ENCODE measurements at places on chromosomes 12 and 14.

DNA sequence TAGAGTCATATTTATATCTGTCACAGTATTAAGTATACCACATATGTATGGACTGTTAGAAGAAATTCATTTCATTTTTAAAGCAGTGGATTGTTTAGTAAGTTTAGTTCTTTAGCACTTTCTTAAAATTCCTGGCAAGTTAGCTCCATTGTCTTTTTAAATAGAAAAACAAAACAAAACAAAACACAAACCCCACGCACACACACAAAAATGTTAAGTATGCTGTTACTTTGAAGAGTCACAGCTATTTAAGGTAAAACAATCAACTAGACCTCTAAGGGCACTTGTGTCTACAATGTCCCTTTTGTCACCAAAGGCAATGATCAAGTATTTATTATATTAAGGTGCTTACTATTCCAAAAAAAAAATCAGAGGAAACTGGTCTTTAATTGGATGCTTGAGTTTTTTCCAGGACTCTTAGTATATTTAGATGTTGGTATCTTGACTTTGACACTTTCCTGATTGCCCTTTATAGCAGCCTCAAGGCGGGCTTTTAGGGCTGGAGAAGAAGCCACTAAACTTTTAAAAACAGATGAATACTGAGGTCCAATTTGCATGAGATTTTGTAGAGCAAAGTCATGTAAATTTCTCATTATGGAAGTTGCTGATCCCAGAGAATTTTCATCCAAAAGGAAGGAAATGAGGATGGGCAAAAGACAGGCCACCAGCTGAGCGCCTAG is 85.5 kb upstream of the HECTD1 start:
- DNase-seq = no peak

DNA sequence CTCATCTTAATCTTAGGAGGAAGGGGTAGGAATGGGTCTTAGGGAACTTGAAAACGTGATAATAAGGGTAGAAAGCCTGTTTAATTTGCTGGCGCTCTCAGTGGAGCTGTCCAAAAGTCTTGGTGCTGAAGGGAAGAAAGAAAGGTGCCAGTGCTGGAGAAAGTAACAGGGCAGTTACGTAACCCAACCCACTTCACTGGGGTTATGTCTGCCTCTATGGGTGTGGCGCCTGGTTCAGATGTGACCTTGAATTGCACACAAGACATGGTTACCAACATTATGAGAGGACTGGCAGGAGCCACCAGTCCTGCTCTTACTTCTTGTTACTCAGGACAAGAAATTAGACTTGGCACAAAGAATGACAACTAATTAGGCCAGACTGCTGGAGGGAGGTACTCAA is 18.6 kb upstream of the GPATCH2L start:
- DNase-seq = no peak

GRCh38 chr12:26798023-26798422 is 35.0 kb downstream of the ITPR2 start:
- no peak for DNase-seq

DNA sequence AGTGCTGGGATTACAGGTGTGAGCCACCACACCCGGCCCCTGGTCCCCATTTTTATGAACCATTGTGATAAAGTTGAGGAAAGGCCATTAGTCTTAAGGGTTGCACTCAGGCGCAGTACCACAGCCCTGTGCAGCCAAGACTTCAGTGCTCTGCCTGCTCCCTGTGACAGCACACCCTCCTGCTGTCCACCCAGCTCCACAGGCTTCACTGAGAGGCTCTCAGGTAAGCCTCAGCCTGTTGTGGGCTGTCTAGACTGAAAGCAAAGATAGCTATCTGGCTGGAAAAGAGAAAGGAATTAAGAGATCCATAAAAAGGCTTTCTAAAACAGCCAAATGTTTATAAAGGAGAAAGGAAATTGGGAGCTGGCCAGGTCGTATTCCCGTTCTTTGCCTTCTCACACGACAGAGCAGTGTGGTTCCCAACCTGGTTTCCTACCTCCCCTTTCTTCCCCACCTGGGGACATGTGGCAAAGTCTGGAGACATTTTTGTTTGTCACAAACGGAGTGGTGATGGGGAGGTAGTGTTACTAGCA is 19.1 kb upstream of the DNM1L start:
- no peak for DNase-seq

DNA sequence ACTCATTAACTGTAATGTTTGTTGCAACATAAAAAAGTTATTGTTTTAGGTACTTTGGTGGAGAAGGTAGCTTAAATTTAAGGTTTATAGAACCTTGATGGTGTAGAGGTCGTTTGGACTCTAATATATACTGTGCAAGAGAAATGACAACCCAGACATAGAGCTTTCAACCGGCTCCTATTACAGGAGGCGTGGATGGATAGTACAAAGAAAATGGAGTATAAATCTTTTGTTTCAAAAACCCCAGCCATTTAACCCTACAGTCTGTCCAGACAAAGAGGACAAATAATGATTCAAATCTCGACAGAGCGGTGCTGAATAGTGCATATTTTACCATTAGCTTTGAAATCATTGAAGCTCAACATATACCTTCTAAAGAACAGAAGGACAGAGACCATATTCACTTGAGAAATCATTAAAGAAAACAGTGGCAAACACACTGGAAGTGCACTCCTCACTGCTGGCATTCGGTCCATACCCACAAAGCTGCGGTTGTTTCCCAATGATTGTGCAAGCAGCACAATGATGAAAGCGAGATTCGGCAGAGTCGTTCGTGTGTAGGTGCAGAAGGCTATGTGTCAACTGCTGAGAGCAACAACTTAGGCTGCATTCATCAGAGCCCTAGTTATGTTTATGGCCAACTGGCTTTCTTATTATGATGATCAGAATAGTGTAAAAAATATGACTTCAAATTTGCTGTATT is 688.6 kb downstream of the NOVA1 start:
- no peak for DNase-seq

- DNase-seq = no peak
Observed at GRCh38 chr14:102201776-102202175, 62.1 kb downstream of the WDR20 start.

- DNase-seq = no peak
Observed at GRCh38 chr12:95529693-95530225, 21.5 kb downstream of the USP44 start.

DNA sequence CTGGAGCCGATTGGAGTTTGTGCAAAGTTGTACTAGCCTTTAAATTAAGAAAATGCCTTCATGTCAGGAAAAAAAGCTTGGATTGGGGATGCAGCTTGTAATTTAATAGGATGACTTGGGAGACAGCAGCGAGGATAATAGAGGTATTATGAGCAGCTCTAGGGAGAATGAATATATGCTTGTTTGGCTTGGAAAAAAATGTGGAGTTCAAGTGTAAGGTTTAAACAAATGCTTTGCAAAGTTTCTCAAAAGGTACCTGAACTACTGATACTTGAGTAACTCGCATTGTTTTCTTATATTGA is 65.3 kb upstream of the RASSF3 start:
- DNase-seq = no peak

- DNase-seq = no peak
Observed at GRCh38 chr12:95446506-95446900, 27.4 kb upstream of the METAP2 start.

DNA sequence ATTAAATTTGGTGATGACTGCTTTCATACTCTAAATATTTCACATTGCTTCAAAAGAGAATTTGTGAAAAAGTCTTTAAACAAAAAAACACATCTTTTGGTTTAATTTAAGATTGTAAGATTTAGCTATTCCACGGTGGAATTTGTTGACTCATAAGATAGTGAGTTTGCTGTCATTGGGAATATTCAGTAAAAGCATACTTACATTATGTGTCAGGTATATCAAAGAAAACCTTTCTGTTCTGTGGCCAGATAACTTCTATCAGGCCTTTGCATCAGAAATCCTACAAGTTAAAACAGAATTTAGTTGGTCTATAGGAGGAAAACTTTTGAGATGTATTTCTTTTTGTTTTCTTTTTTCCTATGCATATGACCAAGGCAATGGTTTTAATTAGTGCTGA is 148.8 kb upstream of the E2F7 start:
- no peak for DNase-seq

DNA sequence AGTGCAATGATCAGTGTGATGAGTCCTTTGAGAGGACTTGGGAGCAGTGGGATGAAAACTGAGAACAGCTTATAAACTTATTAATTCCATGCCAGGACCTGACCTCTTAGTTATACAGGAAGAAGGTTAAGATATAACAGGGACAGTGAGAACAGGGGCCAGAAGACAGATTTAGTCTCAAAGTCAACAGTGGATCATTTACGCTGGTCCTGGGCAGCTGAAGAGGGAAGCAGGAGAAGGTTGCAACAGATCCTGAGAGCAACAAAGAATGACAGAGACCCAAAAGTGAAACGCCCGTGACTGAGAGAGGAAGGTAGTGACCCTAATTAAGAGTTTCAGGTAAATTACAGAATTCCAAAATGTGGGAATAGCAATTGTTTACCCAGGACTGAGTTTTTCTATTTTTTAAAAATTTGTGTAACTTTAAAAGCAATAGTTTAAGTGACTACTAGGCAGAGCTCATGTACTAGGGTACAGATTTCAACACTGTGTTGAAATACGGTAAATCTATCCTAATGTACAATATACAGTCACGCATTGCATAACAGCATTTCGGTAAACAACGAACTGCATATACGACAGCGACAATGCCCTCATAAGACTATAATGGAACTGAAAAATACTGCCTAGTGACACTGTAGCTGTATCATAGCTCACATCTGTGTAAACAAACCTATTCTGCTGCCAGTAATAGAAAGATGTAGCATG is 77.7 kb upstream of the GNPNAT1 start:
- no peak for DNase-seq

DNA sequence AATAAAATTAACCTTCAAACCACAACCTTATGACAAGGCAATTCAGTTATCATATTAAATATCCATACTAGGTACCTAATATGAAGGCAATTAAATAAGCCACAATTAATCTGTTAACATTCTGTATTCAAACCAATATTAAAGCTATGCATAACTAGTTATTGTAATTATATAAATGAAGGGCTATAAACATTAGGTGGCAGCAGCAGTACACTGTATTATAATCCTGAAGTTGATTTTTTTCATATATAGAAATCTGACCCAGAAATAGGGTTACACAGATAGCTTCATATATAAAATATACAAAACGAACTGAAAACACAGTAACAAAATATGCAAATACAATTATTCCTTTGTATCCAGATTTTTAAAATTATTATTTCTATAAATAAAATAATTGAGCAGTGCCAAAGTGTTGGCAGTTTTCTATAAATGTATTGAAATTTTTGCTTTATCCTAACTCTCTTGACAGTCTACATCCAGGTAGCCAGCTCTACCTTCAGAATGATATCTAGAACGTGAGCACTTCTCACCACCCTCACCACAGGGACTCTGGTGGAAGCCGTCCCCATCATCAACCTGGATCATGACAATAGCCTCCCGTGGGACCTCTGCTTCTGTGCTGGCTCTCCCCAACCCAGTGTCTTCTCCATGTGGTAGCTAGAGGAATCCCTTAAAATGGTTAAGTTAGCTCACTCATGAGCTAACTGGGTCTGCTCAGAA is 136.2 kb downstream of the MED13L start:
- no peak for DNase-seq

- DNase-seq = peak; percentile 94
Observed at GRCh38 chr12:124453419-124454351, 113.7 kb downstream of the NCOR2 start.
